ENCODE measurements at places on chromosomes 5 and 9.

- no peak for DNase-seq
Observed at GRCh38 chr9:36543916-36544315, 28.8 kb upstream of the MELK start.

GRCh38 chr9:92196909-92197308 is 81.7 kb upstream of the SPTLC1 start:
- no peak for DNase-seq

GRCh38 chr9:109086221-109086620 is 33.5 kb downstream of the TMEM245 start:
- no peak for DNase-seq

- DNase-seq: no peak
Observed at GRCh38 chr5:53023969-53024368, 34.8 kb downstream of the ITGA2 start.

DNA sequence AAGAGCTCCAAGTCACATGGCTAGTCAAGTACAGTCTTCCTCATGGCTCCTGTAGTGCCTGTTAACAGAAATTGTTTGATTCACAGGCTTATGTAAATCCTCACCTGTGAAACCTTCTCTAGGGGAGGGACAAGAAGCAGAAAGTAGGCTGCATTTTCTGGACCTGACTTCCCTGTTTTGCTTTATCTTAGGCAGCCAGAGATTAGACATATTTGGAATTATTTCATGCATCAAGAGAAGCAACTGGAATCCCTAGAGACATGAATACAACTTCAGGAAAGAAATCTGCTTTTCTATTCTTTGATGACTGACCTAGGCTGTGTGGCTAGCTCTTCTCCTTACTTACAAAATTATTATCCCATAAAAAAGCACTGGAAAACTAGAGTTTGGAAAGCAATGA is 52.3 kb downstream of the CAST start:
- no peak for DNase-seq

- no peak for DNase-seq
Observed at GRCh38 chr5:20605732-20606525, 617.9 kb upstream of the CDH18 start.
